ENCODE measurements at places on chromosomes 4 and X. TPM values are rescaled to one million over a fixed set of nuclear protein-coding genes. Genes with fewer than 3 reads are reported as not detected.

DNA sequence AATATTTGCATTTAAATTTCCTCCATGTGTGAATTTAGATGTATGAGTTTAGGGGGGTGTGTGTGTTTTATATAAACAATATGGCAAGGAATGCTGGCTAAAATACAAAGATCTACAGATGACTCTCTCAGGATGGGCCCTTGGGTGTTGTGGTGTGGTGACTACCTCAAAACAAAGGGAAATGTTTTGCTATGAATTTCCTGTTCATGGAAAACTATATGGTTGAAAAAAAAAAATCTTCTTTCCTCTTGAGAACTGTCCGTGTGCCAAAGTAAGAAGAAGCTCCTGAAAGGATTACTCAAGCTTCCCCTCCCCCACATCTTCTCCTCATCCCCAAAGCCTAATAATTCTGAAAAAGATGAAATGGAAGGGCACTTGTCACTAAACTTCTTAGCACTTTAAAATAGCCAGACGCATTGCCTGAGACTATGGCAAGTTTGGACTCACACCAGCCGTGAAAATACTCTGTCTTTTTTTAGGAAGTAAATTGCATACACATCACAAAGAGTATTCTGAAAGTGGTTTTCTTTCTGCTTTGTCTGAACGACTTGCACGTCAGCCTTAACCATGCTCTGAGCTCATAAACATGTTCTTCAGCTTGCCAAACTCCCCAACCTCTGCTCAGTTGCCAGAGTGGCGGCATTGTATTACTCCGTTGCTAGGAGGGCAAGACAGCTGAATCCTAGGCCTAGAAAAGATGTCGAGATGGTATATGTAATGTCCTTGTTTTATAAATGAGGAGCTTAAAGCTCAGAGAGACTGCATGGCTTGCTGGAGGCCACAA is 250.4 kb upstream of the JADE1 start:
- no peak for DNase-seq

- DNase-seq = no peak
Measured at GRCh38 chr4:162837679-162838078, 329.0 kb downstream of the NAF1 start.

DNA sequence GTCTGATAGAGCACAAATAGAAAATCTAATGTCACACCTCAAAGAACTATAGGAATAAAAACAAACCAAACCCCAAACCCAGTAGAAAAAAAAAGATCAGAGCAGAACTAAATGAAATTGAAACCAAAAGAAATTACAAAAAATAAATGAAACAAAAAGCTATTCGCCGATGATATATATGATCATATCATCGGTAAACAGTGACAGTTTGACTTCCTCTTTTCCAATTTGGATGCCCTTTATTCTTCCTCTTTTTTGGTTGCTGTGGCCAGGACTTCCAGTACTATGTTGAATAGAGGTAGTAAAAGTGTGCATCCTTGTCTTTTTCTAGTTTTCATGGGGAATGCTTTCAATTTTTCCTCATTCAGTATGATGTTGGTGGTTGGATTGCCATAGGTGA is 215.3 kb upstream of the AR start:
- DNase-seq = no peak

DNA sequence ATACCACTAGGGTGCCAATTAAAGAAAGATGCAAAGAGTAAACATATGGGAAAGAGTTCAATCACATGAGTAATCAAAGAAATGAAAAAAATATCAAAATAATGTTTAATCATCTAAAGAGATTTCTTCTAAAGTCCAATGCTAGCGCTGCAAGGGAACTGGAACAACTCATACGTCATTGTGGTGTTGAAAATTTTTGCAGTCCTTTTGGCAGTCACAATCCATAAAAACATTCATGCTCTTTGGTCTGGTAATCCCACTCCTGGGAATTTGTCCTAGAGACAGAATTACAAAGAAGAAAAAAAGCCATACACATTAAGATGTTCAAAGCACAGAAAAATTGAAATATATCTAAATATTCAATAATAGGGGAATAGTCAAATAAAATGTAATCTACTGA is 4.6 kb downstream of the P2RY4 start:
- no peak for DNase-seq

GRCh38 chr4:73856518-73856917 is 3.4 kb downstream of the PF4V1 start:
- DNase-seq = no peak

DNA sequence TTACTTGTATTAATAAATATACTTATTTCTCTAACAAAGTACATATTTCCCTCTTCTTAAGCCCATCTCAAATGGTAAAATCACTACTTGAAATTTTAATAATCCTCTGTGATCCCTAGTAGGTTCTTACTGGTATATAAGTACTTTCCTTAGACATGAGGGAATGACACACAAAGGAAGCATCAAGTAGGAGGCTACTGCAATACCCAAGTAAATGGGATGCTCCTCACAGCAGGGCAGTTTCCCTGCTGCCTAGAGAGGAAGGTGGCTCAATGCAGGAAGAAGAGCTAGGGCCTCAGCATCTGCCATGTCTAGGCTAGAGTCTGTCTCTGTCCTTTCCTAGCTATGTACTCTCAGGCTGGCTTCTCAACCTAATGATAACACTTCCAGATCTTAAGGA is 122.1 kb upstream of the DIPK2B start:
- DNase-seq = no peak

DNA sequence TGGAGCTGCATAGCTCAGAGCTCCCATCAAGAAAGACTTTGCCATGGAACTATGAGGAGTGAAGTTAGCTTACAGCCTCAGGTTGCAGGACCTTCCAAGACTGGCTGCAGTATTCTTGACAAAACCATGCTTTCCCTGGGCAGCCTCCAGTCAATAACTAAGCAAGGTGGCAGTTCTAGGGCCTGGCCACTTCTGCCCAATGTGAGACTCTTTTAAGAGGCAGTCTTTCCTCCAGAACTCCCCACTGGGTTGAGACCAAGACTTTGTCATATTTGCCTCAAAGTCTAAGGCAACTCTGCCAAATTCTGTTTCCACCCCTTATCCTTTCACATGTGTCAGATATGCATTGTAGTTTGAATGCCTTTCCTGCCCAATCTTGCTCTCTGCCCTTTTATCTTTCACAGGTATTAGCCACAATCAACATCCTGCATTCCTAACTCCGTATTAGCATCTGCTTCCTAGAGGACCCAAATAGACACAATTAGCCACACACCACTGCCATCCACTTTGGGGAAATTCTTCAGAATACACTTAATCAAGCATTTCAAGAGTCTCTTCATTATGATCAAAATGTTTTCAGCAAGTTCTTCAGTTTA is 17.7 kb upstream of the SLC25A43 start:
- DNase-seq = no peak

DNA sequence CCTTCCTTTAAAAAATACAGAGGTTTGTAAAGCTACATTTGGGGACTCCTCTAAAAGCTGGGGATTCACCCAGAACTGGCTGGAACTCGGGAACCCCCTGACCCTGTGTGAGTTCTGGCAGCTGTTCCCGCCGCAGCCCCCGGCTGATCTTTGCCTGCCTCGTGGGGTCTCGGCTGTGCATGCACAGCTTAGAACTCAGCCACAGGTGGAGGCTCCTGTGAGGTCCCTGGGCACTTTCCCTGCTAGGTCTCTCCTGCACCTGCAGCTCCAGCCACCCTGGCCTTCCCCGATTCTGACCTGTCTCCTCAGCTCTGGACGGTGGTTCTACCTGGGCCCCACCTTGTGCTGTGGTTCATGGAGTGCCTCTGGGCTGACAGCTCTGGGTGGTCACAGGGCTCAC is 48.6 kb upstream of the HGFAC start:
- DNase-seq = no peak

- no peak for DNase-seq
Measured at GRCh38 chr4:78772526-78773091, 3.5 kb upstream of the BMP2K start.

Gene CYLC1
- total RNA-seq = not detected

Gene FAM114A1
- total RNA-seq = 66.8 TPM

Gene PAGE1
- not detected for total RNA-seq

Gene PABPC4L
- total RNA-seq = 0.19 TPM

Gene RHOXF2
- total RNA-seq = not detected

Gene CXorf49
- not detected for total RNA-seq
